ENCODE measurements at places on chromosomes 6 and 20.

DNA sequence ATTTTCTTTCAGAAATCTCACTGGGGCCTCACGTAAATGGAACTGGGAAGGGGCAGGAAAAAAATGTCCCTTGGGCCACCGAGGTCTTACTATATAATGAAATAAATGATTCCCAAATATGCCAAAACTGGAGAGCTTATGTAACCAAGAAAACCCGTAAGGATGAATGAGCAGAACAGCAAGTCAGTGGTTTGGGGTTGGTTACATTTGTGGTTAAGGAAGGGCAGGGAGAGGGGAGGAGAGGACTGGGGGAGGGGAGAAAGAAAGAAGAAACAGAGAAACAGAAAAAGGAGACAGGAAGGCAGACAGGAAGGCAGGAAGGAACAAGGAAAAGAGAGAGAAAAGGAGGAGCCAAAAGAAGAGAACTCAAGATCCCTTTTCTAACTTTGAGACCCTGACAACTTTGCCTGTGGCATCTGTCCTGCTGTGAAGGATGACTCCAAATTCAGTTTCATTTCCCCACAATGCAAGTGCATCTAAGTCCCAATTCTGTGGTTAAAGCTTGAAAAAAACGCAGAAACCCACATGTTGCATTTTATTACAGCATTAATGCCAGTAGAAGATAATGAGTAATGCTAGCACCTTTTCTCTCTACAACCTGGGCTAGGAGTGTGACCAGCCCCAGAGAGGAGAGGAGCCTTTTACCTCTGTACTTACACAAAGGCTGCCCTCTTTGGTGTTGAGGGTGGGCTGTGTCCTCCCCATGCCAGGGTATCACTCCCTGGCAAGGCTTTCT lies 10.8 kb upstream of the ARMC2 start:
- H3K27ac ChIP-seq, result peak overlapping the region; percentile 34
- H3K36me3 ChIP-seq, result no peaks in the 10 kb centered on the region

- H3K4me3 ChIP-seq, result no peak overlapping the region
- H3K4me1 ChIP-seq, result peaks cover 22% of the 10 kb centered on the region
- no peak overlapping the region for H3K27ac ChIP-seq
- H3K36me3 ChIP-seq, result peaks cover 4% of the 10 kb centered on the region
- DNase-seq, result no peak
Observed at GRCh38 chr6:134177236-134177635, 124.8 kb upstream of the SLC2A12 start.

GRCh38 chr6:87482366-87482765 lies 9.6 kb downstream of the SLC35A1 start:
- DNase-seq, result no peak
- no peaks in the 10 kb centered on the region for H3K4me1 ChIP-seq
- no peaks in the 10 kb centered on the region for H3K36me3 ChIP-seq
- no peak overlapping the region for H3K4me3 ChIP-seq
- H3K27me3 ChIP-seq, result no peaks in the 10 kb centered on the region

DNA sequence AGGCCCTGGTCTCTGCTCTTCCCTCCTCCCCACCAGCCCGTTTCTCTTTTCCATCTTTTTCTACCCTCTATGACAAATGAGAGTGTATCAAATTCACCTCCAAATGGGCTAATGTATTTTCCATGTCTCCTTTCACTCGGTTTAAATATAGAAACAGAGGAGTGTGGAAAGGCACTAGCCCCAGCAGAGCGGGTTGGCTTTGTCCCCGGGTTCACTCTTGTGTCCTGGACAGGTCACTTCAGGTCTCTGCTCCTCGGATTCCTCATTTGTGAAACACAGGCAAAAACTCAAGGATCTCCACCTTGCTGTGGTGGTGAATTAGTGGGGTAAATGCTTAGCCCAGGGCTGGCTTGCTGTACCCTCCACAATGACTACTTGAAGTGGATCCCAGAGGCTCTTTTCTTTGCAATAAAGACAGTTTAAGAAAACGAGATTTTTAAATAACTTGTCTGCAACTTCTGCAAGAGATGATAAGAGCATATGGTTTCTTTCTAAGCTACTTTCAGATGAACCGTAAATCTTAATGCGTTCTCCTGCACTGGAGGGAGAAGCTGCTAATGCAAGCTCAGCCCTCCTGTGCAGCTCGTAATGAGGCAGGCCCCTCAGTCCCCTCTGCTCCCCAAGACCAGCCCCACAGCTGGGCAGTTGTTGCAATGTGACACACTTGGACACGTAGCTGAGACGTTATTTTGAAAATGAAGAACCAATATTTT lies 292.9 kb downstream of the THBS2 start:
- H3K36me3 ChIP-seq, result no peaks in the 10 kb centered on the region
- DNase-seq, result no peak
- no peak overlapping the region for H3K4me3 ChIP-seq
- H3K27ac ChIP-seq, result no peak overlapping the region
- H3K4me1 ChIP-seq, result no peaks in the 10 kb centered on the region

GRCh38 chr6:168058691-168059551 lies 20.1 kb downstream of the FRMD1 start:
- H3K27ac ChIP-seq, result no peak overlapping the region
- no peaks in the 10 kb centered on the region for H3K36me3 ChIP-seq

- H3K4me1 ChIP-seq, result no peaks in the 10 kb centered on the region
- H3K36me3 ChIP-seq, result no peaks in the 10 kb centered on the region
- no peak overlapping the region for H3K27ac ChIP-seq
Observed at GRCh38 chr20:47927385-47927851, 142.1 kb upstream of the SULF2 start.

GRCh38 chr20:9202420-9203080 lies 133.7 kb downstream of the PLCB4 start:
- no peak for DNase-seq
- H3K27ac ChIP-seq, result no peak overlapping the region
- H3K36me3 ChIP-seq, result no peaks in the 10 kb centered on the region
- no peaks in the 10 kb centered on the region for H3K4me1 ChIP-seq
- H3K4me3 ChIP-seq, result no peak overlapping the region

- DNase-seq, result no peak
- no peaks in the 10 kb centered on the region for H3K27me3 ChIP-seq
- H3K27ac ChIP-seq, result no peak overlapping the region
- no peaks in the 10 kb centered on the region for H3K36me3 ChIP-seq
- H3K4me1 ChIP-seq, result no peaks in the 10 kb centered on the region
Observed at GRCh38 chr6:17966451-17966850, 21.0 kb downstream of the KIF13A start.

GRCh38 chr6:154887051-154887450 lies 108.1 kb upstream of the TIAM2 start:
- H3K4me3 ChIP-seq, result no peak overlapping the region
- H3K27me3 ChIP-seq, result no peaks in the 10 kb centered on the region
- no peaks in the 10 kb centered on the region for H3K4me1 ChIP-seq
- no peak overlapping the region for H3K27ac ChIP-seq

DNA sequence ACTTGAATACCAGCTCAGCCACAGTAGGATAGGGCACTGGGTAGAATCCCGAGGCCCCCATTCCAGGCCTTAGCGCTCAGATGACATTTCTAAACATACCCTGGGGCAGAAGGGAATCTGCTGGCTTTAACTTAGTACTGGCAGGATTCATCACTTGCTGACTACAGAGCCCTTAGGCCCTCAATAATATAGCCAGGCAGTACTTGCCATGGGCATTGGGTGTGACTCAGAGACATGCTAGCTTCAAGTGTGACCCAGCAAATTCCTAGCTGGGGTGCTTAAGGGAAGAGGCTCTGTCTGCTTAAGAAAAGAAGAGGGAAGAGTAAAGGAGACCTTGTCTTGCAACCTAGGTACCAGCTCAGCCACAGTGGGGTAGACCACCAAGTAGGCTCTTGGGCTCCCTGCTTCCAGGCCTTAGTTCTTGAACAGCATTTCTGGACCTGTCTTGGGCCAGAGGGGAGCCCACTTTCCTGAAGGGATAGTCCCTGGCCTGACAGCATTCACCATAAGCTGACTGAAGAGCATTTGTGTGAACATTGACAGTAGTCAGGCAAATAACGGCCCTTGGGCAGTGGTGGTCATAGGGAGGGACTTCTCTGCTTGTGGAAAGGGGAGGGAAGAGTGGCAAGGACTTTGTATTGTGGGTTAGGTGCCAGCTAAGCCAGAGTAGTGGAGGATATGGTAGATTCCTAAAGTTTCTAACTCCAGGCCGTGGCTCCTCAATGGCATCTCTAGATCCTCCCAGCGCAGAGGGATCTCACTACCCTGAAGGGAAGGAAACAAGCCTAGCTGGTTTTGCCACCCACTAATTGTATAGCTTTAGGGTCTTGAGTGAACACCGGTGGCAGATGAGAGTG lies 48.5 kb upstream of the HACE1 start:
- no peaks in the 10 kb centered on the region for H3K4me1 ChIP-seq
- no peaks in the 10 kb centered on the region for H3K27me3 ChIP-seq
- H3K27ac ChIP-seq, result no peak overlapping the region

DNA sequence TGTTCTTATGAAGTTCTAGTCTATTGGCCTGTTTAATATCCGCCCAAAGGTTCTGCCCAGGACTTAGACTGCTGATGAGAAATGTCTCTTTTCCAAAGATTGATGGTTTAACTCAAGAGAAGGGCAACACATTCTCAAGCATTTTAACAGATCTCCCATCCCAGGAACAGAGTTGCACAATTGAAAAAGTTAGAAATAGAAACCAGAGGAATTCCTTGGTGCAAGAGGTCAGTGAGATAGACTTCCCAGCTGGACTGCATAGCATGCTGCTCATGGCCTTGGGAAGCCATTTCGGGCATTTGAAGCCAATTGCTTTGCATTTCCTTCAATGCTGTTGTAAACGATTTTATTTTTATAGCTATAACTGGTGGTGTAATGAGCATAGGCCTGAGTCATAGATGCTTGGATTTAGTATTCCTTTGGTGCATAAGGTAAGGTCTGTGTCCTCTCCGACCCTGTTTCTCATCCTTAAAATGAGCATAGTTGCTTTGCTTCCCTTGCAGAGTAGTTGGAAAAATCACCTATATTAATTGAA lies 292.2 kb upstream of the JAG1 start:
- no peak overlapping the region for H3K27ac ChIP-seq
- no peaks in the 10 kb centered on the region for H3K27me3 ChIP-seq
- no peaks in the 10 kb centered on the region for H3K4me1 ChIP-seq
- no peak overlapping the region for H3K4me3 ChIP-seq
- H3K36me3 ChIP-seq, result no peaks in the 10 kb centered on the region

DNA sequence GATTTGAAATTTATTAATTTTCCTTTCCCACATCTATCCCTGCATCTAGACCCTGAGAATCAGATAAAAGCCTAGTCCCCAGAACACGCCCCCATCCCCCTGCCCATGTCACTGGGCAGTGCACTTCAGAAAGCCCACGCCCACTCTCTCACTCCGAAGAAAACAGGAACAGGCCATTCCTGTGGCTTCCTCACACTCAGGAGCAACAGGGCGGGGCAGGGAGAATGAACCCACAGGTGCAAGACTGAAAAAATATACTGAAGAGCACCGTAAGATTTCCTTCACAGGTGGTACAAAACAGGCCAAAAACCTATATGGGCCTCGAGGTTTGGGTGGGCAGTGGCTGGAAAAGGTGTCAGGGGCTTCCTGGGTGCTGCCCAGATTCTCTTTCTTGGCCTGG lies 3.4 kb downstream of the OXT start:
- H3K4me1 ChIP-seq, result peaks cover 9% of the 10 kb centered on the region
- no peaks in the 10 kb centered on the region for H3K36me3 ChIP-seq
- 0 out of 2 replicates have a peak, but pooled peaks cover 4% of the 10 kb centered on the region for H3K27me3 ChIP-seq
- DNase-seq, result no peak
- H3K27ac ChIP-seq, result no peak overlapping the region

GRCh38 chr6:16854986-16855385 lies 93.7 kb upstream of the ATXN1 start:
- no peak overlapping the region for H3K27ac ChIP-seq
- H3K36me3 ChIP-seq, result no peaks in the 10 kb centered on the region
- H3K27me3 ChIP-seq, result no peaks in the 10 kb centered on the region
- H3K4me3 ChIP-seq, result no peak overlapping the region
- H3K4me1 ChIP-seq, result no peaks in the 10 kb centered on the region

DNA sequence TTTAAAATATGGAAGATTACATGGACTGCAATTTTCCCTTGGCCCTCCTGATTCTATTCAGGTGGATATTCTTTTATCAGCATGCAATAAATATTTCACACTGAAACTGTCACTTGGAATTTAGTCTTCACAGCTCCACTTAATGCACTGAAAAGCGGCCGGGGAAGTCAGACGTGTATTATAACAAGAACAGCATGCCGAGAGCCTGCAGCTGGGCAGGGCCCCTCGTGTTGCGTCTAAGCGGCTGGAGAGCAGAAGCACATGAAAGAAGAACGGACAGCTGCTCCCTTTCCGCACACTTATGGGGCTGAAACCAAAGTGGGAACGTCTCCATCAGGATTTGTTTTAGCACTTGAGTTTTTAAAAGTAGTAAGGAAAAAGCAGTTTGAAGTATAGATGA lies 57.2 kb downstream of the LYRM4 start:
- H3K4me3 ChIP-seq, result no peak overlapping the region
- H3K27ac ChIP-seq, result no peak overlapping the region
- no peak for DNase-seq
- no peaks in the 10 kb centered on the region for H3K4me1 ChIP-seq
- no peaks in the 10 kb centered on the region for H3K36me3 ChIP-seq

DNA sequence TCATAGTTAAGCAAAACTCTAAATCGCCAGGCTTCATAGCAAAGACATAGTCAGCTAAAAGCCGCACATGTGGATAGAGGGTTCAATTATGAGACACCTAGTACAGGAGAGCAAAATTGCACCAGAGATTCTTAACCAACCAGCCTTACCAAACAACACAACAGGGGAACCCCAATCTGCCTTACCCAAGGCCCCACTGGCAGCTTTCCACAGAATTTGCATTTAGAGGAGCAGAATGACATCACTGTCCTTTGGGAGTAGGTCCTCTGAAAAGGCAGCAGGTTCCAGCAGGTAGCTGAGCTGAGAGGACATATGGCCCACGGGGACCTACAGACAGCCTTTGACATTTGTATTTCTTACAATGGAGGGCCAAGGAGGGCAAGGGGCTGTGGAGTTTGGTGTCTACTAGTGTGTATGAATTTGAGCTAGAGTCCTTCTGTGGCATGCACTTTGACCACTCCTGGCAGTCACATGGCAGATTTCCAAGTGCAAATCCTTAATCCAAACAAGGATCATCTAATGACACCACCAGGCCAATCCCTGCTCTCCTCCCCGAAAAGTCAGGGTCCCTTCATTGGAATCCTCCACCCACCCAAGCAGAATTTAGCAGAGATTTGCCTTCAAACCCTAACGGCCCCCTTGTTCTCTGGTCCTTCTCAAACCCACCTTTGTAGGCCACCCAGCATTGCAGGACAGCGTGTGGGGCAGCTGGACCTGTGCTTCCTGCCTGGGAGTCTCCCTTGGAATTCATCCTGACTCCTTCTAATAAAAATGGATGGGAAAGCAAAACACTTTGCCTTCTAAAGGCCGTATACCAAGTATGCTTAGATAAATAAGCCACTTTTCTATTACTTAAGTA lies 171.2 kb upstream of the SUPT3H start:
- H3K27me3 ChIP-seq, result no peaks in the 10 kb centered on the region
- H3K4me1 ChIP-seq, result peaks cover 9% of the 10 kb centered on the region
- H3K4me3 ChIP-seq, result no peak overlapping the region
- H3K36me3 ChIP-seq, result peaks cover 4% of the 10 kb centered on the region
- no peak overlapping the region for H3K27ac ChIP-seq

- H3K4me1 ChIP-seq, result peaks cover 11% of the 10 kb centered on the region
- H3K27me3 ChIP-seq, result no peaks in the 10 kb centered on the region
- DNase-seq, result peak; percentile 41
- H3K4me3 ChIP-seq, result peak overlapping the region; percentile 2
- H3K36me3 ChIP-seq, result no peaks in the 10 kb centered on the region
Observed at GRCh38 chr6:35328108-35328723, 14.1 kb upstream of the PPARD start.
